ENCODE measurements at places on chromosomes 4 and X.

- no peak for DNase-seq
Measured at GRCh38 chr4:1446502-1447386, 40.5 kb upstream of the NKX1-1 start.

DNA sequence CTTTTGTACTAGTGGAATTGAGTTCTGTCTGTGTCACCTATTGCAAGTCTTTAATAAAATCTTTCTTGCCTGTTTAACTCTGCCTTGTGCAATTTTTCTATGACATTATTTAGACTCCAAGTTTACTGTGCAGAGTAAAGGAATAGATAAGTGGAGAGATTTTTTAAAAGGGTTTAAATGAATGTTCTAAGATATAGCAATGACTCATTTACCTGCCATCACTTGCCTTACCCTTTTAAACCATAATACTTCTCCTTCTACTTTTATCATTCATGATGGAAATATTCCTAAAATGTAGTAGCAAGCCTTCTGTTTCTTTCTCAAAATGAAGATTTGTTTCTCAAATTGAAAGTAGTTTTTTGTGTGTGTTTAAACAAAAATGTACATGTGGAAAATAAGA lies 782.8 kb upstream of the MAGEB2 start:
- DNase-seq: no peak

GRCh38 chr4:475962-476361 lies 23.0 kb downstream of the ZNF721 start:
- no peak for DNase-seq

- no peak for DNase-seq
Measured at GRCh38 chr4:13985837-13986236, 358.3 kb upstream of the BOD1L1 start.

- DNase-seq: no peak
Measured at GRCh38 chr4:175708739-175709138, 103.3 kb downstream of the GPM6A start.

DNA sequence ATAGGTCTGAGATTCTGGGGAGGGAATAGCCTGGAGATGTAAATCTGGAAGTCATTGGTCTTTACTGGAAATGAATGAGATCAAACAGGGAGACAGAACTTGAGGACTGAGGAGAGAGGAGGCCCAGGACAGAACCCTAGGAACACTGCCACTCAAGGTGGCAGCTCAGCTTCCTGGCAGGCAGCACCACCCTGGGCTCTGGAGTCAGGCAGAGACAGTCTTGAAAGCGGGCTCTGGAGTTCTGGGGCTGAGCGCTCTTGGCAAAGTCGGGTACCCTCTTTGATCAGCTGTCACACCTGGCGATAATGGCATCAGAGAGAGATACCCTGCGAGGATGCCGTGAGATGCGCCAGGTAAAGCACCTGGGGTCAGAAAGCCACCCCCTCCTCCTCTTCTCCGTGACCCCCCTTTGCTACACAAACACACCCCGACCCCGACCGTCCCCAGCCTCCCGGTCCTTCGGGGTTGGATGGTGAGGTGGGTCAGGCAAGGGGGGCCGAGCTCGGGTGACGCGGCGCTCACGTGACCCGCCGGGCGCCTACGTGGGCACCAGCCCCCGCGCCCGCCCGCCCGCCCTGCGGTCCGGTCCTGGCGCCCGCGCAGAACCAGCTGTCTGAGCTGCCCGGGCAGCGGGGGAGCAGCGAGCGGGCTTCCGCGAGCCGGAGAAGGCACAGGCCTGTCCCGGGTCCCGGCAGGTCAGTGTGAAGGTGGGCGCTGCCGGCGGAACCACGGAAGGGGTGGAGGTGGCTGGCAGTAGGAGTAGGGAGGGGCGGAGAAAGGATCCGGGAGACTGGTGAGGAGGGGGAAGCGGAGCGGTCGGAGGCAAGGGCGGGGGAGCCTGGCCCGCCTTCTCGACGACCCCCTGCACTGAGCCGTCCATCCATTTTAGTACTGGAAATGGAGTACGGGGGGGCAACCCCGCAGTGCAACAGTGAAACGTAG lies at the start of gene TCEAL3:
TSS of gene TCEAL3 (plus strand) at position 600 of the 942 bp plus-strand sequence. CDS start 1,102 bp downstream, outside the sequence.
- DNase-seq: no peak

DNA sequence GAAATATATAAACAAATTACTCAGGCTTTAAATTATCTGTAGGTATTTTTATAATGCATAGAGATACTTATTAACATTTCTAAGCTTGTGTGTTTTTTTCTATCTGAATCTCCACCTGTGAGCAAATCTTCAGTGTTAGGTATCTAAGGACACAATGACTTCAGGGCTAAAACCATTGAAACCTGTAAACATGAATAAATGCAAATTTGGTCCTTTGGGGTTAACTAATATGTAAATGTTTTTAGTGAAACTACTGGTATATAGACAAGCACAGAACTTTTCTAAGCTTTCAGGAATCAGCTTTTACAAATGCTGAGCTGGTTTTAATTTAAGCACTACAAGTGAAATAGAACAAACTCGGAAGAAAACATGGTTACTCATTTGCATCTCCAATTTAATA lies 147.9 kb downstream of the FBXO8 start:
- DNase-seq: no peak

DNA sequence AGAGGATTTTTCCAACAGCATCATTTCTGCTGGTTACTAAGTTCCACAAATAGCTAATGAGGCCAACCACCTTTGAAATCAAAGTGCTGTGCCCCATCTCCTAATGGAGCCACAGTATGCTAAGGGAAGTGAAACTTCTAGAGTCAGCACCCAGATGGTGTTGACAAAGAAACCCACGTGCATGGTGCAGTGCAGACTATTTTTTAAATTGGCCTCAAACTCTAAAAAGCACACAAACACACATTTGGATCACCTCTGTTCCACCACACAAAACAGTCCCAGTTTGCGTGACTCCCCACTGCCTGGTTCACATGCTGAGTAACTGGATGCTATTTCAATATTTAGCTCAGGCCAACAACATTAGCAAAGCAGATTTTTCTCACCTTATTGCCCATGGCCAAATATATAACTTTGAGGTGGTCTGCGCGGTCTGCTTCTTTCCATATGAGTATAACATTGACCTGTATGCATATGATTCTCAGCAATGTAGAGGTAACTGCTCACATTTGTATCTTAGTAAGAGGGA lies 69.9 kb downstream of the AMELX start:
- no peak for DNase-seq
